ENCODE measurements at places on chromosomes 2 and 18.

DNA sequence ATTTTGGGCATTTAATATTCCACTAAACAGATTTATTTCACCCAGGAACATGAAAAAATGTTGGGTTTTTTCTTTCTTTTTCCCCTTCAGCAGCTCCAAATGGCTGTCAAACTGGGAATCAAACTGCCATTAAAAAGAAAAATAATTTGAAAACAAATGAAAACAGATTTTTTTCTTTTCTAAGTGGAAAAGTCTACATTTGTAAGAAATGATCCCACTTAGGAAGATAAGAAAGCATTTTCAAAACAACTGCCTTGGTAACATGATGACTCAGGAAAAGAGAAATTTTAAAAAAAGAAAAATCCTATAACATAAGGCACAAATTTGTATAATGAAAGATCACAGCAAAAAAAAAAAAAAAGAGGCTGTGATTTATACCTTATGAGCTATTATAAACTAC lies 20.0 kb downstream of the ZNF521 start:
- H3K4me1 ChIP-seq: peaks cover 58% of the 10 kb centered on the region
- H3K36me3 ChIP-seq: peaks cover 14% of the 10 kb centered on the region
- no peak overlapping the region for H3K4me3 ChIP-seq
- no peak overlapping the region for H3K27ac ChIP-seq
- DNase-seq: no peak

DNA sequence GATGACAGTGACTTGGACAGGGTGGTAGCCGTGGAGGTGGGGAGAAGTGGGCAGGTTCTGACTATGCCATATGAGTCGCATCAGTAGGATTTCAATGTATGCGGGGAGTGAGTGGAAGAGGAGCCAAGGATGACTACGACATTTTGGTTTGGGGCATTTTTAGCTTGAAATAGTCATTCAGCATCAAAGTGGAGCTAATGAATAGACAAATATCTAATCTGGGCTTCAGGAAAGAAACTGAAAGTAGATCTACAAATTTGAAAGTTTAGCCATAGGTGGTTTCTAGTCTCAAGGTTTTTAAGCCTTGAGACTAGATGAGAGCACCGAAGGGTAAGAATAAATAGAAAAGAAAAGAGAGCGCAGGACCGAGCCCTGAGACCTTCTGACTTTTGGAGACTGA lies 58.3 kb downstream of the FEZ2 start:
- no peak overlapping the region for H3K27ac ChIP-seq
- H3K4me3 ChIP-seq: no peak overlapping the region
- peaks cover 39% of the 10 kb centered on the region for H3K36me3 ChIP-seq
- H3K4me1 ChIP-seq: peaks cover 41% of the 10 kb centered on the region

DNA sequence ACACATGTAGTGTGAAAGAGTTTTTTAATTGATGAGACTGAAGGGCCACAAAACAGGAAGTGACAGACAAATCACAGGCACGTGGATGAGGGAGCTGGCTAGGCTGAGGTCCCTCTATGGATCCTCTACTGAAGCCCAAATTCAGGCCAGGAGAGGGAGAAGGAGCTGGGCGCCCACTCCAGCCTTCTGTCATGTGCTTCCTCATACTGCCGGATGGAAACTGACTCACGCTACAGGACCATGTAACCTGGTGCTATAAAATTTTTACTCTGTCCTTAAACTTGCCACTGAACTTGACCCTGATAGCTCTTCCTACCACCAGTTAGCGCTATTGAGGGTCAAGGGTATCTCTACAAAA lies 31.3 kb downstream of the PSTPIP2 start:
- H3K27ac ChIP-seq: no peak overlapping the region
- peaks cover 24% of the 10 kb centered on the region for H3K4me1 ChIP-seq
- H3K36me3 ChIP-seq: no peaks in the 10 kb centered on the region
- DNase-seq: no peak
- no peak overlapping the region for H3K4me3 ChIP-seq

DNA sequence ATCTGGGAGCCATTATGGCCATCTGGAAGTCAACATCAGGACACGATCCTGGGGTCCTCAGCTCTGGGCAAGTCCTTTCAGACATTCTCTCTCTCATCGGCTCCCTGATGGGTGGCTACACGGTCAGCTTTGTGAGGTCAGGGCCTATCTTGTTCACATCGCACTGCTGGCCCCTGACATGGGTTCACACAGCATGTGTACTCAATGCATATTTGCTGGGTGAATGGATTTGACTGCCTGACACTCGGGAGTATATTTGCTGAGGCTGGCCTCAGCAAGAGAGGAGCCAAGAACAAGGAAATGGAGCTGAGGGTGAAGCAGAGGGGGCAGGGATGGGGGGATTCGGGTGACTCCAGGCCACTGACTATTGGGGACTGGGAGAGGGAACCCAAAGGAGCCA lies 50.5 kb downstream of the SLC4A5 start:
- DNase-seq: no peak
- H3K27me3 ChIP-seq: no peaks in the 10 kb centered on the region
- H3K4me3 ChIP-seq: no peak overlapping the region
- peaks cover 11% of the 10 kb centered on the region for H3K4me1 ChIP-seq
- H3K36me3 ChIP-seq: peaks cover 3% of the 10 kb centered on the region
- H3K27ac ChIP-seq: no peak overlapping the region

GRCh38 chr2:62267696-62268095 lies 71.8 kb downstream of the B3GNT2 start:
- H3K27ac ChIP-seq: no peak overlapping the region
- H3K27me3 ChIP-seq: no peaks in the 10 kb centered on the region
- H3K36me3 ChIP-seq: no peaks in the 10 kb centered on the region
- H3K4me1 ChIP-seq: peaks cover 18% of the 10 kb centered on the region
- no peak for DNase-seq
- H3K4me3 ChIP-seq: no peak overlapping the region

DNA sequence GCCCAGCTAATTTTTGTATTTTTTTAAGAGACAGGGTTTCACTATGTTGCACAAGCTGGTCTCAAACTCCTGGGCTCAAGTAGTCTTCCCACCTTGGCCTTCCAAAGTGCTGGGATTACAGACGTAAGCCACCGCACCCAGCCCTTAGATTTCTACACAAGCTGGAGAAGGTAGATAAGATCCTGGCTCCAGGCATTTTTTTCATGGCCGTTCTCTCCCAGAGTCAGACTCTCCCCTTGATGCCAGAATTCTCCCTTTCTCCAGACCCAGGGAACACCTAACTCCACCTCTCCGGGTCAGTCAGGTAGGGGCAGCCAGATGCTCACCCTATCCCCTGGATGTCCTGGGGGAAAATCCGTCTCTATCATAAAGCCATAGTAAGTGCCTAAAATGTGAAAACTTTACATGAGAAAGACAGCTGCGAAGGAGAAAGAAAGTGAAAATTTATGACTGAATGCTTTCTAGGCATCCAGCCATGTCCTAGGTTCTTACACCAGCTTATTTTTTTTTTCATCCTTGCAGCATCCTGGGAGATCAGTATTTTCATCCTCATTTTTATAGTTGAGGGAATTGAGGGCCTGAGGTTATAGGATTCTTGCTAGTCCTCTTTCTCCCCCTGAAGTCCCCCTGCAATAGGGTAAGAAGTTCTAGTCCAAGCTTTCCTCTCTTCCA lies 16.3 kb downstream of the SIX3 start:
- H3K4me3 ChIP-seq: no peak overlapping the region
- H3K27me3 ChIP-seq: peaks cover 37% of the 10 kb centered on the region
- H3K4me1 ChIP-seq: peaks cover 15% of the 10 kb centered on the region
- H3K36me3 ChIP-seq: no peaks in the 10 kb centered on the region

DNA sequence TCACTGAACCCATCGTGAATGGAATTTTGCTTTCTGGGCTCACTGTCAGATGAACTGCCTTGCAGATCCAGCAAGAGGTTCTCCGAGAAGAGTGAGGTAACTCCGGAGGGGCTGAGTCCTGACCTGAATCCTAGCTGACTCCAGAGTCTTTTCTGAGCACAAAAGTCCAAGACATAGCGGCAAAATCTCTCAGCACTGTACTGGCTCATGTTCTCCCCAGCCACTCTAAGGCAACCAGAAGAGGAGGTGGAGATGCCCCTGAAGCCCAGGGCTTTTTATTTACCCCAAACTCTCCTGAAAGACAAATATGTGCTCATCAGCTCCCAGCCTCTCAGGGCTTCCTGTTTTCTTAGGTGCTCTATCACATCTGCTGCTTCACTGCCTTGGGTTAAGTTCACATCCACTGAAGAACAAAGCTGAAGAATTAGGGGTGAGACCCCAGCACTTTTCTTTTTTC lies 221.8 kb downstream of the MREG start:
- H3K36me3 ChIP-seq: no peaks in the 10 kb centered on the region
- peaks cover 10% of the 10 kb centered on the region for H3K4me1 ChIP-seq
- H3K27me3 ChIP-seq: peaks cover 1% of the 10 kb centered on the region
- DNase-seq: no peak
- no peak overlapping the region for H3K27ac ChIP-seq
